T-helper 17 cell (primary cell): ENCODE measurements at places on chromosomes 2 and 18.

GRCh38 chr2:233791883-233792329 lies 13.8 kb downstream of the MROH2A start:
- no peak for DNase-seq

DNA sequence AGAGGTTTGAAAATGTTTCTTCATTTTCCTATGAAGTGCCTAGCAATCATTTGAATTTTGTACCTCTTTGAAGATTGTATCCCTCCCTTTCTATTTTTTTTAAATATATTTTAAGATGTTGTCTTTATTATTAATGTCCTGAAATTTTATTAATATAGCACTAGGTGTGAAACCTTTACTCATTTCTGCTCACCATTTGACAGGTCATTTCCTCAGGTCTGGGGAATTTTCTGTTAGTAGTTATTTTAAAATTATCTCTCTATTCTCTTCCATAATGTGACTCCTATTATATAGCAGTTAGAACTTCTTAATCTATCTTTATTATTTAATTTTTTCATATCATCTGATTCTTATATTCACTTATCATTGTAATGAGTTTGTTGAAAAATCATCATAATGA lies 1038.6 kb upstream of the SLC39A10 start:
- DNase-seq = no peak

- no peak for DNase-seq
Observed at GRCh38 chr2:197884252-197884651, 79.9 kb downstream of the PLCL1 start.

DNA sequence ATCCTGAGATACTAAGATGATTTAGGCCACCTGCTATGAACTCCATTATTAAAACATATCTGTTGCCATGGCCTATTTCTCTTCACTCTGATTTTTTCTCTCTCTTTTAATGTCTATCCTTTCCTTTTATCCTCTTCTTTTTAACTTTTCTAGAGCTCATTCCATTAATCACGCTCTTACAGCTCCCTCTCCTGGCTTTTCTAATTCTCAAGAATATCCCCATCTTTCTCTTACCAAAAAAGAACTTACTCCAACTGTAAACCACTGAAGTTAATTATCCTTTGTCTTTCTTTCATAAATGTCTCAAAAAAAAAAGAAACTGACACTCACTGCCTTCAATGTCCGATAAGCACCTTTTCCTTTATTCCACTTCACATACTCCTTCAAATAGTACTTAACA lies 7.9 kb downstream of the PPP3R1 start:
- no peak for DNase-seq

GRCh38 chr2:124713969-124714368 lies 688.9 kb downstream of the CNTNAP5 start:
- no peak for DNase-seq
